Activated CD4-positive, CD25-positive, alpha-beta regulatory T cell (primary cell): ENCODE measurements at places on chromosomes 4 and X.

GRCh38 chrX:44890247-44890646 is 17.3 kb downstream of the KDM6A start:
- no peak for DNase-seq

- no peak for DNase-seq
Observed at GRCh38 chr4:177596035-177596434, 153.8 kb upstream of the AGA start.

- DNase-seq, result no peak
Observed at GRCh38 chr4:78660559-78660958, 109.0 kb downstream of the ANXA3 start.

GRCh38 chrX:77223046-77223445 is 224.1 kb upstream of the FGF16 start:
- no peak for DNase-seq

DNA sequence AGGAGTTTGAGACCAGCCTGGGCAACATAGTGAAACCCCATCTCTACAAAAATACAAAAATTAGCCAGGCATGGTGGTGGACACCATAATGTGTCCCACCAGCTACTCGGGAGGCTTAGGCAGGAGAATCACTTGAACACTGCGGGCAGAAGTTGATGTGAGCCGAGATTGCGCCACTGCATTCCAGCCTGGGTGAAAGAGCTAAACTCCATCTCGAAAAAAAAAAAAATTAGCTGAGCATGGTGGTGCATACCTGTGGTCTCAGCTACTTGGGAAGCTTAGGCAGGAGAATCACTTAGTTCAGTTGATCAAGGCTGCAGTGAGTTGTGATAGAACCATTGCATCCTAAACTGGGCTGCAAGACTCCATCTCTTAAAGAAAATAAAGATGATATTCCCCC is 91.2 kb downstream of the PLS3 start:
- DNase-seq, result no peak

GRCh38 chrX:3160756-3161155 is 119.5 kb downstream of the ARSF start:
- no peak for DNase-seq

- DNase-seq, result no peak
Observed at GRCh38 chr4:13920901-13921300, 293.4 kb upstream of the BOD1L1 start.

DNA sequence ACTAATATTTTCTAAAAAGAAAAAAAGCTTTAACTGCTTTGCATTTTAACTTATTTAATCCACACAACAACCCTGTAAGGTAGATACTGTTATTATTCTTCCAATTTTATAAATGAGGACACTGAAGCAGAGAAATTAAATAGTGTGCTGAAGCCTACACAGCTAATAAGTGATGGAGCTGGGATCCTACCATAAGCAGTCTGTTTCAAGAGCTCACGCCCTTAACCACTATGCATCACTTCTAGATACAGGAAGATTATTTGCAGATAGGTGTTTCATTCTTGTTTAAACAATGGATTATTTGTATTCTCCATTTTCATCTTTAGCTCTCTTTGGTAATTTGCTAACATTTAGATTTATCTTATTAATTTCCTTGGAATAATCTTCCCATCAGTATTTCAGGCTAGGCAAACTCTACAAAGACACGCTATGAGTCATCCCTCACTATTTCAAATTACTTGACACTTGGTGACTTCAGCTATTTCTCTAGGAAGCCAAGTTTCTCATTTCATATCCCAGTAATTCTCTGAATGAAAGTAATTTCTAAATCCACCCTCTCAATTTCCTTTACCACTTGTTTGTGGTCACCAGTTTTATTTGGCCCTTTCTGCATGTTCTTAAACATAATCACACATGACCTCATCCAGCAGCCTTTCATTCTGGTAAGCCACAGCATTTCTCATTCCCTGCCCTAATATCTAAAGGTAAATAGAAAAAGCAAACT is 67.3 kb downstream of the ASB9 start:
- no peak for DNase-seq

DNA sequence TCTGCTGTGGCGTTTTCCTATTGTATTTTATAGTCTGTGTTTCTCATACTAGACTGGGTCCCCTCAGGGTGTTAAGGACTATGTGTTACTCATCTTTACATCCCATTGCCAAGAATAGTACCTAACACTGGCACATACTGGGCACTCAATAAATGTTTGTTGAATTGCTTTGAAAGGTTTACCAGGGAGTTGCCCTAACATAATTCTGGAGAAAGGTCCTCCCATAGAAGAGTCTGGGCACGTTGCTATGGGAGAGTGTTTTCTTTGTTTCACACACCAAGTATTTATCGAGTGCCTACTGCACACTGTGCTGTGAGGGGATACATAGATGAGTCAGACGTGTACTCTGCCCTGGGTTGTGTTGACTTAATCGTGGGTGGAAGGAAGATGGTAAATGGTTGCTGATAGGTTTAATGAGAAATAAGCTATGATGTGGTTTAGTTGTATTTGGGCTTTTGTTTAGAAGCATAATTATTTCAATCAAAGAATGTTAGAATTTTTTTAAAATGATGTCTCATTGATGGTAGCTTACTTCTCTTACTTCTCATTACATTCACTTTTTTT is 42.9 kb downstream of the AFF1 start:
- no peak for DNase-seq

- no peak for DNase-seq
Observed at GRCh38 chrX:13826770-13827169, 9.9 kb upstream of the GPM6B start.

GRCh38 chr4:164937576-164938270 is 39.7 kb downstream of the TRIM61 start:
- no peak for DNase-seq

DNA sequence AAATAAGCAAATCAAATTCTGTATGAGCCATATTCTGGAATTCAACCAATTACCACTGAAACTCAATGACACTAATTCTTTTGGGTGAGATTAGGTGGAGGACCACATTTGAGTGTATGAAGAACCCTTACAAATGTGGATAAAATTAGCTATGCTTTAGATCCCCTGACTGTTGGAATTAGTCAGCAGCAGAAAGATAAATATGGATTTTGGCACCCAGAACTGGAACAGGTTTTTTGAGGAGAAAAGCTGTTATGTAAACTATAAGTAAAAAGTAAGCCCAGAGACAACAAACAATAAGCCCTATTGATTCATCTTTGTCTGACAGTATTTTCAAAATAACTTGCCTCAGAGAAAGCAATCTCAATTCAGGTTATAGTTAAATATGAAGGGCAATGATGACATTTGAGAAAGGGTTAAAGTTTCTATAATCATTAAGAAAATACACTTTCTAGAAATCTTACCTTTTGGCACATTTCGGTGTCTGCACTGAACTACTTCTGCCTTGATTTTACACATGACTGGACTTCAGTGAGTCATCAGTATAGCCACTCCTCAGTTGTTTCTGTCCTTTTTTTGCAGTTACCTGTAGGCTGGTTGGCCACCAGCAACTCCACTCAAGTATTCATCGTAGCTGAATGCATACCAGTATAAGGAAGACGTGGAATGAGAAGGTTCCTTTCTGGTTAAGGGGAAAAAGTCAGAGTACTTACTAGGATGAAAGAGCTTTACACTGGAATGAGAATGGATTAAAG is 80.0 kb downstream of the KCTD8 start:
- no peak for DNase-seq

DNA sequence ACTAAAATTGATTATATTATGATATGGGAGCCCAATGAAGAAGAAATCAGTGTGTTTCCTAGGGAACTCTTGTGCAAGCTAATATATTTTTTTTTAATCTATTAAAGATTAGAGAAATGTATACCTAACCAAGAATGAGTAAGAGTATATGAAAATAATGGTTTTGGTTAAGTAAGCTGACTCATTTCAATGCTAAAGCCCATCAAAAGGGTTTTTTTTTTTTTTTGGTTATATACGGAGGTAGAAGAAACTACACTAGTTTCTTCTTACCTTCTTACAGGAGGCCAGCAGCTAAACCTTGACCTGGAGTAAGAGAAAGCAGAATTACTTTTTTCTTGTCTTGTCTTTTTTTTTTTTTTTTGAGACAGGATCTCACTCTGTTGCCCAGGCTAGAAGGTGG is 27.5 kb downstream of the RUFY3 start:
- no peak for DNase-seq

GRCh38 chr4:61336916-61337315 is 136.8 kb downstream of the ADGRL3 start:
- no peak for DNase-seq

DNA sequence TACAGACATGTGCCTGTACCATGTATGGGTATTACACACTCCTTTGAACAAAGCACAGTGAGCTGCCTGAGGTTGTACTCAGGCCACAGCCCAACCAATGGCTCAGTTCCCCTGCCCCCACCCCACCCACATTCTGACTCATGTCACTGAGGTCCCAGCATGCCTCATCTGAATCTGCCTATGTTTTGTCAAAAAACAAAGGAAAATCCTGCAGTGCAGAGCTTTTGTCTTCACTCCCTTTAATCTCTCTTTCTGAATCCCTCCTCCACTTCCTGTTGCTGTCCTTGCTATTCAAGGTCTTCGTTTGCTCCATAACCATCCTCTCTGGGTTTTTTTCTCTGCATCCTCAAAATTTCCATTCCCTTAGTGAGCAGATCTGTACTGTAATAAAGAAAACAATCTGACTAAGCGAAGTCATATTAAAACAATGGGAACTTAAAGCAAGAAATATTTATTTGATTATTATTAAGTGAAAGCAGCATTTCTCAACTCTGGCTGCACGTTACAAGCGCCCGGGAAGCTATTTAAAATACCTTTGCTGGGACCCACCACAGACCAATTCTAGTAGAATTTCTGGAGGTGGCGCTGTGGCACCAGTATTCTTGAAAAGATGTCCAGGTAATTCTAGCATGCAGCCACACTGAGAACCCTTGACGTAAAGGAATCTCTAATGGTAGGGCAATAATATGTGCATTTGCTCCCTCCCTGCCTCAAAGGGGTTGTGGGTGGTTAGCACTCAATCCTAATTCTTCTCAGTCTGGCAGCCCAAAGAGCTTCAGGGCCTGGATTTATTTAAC is 8.7 kb downstream of the GUCY2F start:
- DNase-seq, result no peak

- DNase-seq, result no peak
Observed at GRCh38 chr4:174086829-174087799, 196.4 kb downstream of the FBXO8 start.

- no peak for DNase-seq
Observed at GRCh38 chr4:106892786-106893185, 143.3 kb downstream of the DKK2 start.

GRCh38 chrX:132958091-132958703 is at the start of gene HS6ST2:
HS6ST2 (minus strand) TSS chrX:132958629.
- DNase-seq, result no peak

- DNase-seq, result no peak
Observed at GRCh38 chr4:113008135-113008534, 41.3 kb upstream of the ANK2 start.

DNA sequence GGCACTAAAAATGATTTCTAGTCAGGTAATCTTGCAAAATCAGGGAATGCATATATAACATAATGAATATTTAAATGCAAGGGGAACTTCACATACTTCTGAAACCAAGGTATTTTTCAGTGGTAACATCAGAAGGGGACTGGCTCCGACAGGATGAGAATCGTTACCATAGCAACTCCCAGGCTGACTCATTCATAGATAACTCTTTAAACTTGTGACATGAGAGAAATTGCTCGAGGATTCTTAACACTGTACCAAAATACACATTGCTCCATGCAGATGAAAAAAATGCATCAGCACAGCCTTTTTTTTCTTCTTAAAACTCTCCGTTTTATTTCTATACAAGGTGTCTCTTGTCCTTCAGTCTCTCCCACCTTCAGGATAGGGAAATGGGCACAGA is 114.3 kb downstream of the GABRB1 start:
- no peak for DNase-seq

DNA sequence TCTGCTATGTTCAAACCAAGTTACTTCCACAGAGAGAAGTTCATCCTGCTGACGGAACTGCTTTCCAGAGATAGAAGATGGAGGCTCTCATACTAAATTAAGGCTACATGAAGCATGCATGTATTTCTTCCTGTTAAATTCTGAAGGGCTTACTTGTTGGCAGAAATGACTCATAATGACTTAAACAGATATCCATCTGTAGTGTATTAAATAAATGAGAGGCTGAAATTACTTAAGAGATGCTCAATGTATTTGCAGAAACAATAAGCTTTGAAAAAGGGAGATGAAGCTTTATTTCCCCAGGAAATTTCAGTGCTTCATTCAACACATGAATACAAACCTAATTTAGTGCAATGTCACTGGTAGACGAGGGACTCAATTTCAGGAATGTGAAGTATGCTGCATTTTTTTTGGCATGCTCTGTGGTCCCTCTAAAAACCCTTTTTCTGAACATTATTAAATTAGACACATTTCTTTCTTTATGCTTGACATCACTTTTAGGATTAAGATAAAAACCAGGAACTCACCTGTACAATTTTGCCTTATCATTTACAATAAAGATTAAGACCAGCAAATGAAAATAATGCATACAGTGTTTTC is 759.1 kb upstream of the POU3F4 start:
- no peak for DNase-seq

DNA sequence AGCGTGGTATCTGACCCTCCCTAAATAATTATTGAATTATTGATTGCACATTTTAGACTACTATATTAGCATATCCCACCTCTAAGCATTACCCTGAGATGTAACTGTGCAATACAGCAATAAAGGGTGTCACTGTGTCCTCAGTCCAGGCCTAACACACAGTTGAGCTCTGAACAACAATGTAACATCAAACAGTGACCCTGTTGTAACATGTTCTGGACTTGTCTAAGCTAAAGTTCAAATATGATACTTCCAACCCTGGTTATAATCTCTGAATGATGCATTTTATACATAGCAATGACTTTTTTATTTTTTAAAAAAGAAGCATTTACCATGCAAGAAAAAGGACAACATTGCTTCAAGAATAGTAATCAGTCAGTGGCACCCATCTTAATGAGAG is 61.6 kb upstream of the DMD start:
- DNase-seq, result no peak

DNA sequence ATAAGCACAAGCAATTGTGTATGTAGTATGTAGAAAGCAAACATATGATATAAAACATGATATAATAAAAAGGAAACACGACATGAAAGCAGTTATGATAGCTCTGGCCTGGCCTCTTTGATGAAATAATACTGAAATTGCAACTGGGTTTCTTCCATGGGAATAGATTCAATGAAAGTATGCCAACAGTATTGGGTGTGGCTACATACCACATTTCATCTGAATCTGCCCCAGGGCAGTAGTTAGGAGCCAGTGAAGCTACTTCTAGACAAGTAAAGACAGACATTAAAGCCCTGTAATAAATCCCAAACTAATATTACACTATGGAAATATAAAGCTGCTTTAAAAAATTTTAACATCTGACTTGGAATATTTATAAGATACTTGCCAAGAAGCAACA is 207.3 kb downstream of the FBXW7 start:
- no peak for DNase-seq

- no peak for DNase-seq
Observed at GRCh38 chr4:122583906-122584305, 37.0 kb downstream of the IL21 start.

GRCh38 chrX:97366237-97366636 is 482.5 kb downstream of the RPA4 start:
- no peak for DNase-seq

- no peak for DNase-seq
Observed at GRCh38 chrX:148424570-148424969, 75.8 kb upstream of the AFF2 start.

GRCh38 chrX:10239611-10240064 is 82.9 kb downstream of the CLCN4 start:
- DNase-seq, result no peak

GRCh38 chr4:48175328-48175727 is 41.3 kb upstream of the TXK start:
- no peak for DNase-seq

GRCh38 chr4:166088576-166088975 is 215.5 kb downstream of the TLL1 start:
- no peak for DNase-seq

GRCh38 chrX:97401586-97402136 is 518.0 kb downstream of the RPA4 start:
- no peak for DNase-seq
